ENCODE measurements at places on chromosomes 6 and 20.

DNA sequence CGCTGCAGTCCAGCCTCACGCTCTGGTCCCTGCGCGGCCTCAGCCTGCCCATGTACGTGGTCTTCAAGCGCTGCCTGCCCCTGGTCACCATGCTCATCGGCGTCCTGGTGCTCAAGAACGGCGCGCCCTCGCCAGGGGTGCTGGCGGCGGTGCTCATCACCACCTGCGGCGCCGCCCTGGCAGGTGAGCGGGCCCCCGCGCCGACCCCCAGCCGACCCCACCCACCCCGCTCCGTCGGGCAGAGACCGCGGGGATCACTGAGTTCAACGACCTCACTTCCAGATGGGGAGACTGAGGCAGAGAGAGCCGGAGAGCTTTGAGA is 545 bp downstream of the SLC35D3 start:
- DNase-seq: no peak

DNA sequence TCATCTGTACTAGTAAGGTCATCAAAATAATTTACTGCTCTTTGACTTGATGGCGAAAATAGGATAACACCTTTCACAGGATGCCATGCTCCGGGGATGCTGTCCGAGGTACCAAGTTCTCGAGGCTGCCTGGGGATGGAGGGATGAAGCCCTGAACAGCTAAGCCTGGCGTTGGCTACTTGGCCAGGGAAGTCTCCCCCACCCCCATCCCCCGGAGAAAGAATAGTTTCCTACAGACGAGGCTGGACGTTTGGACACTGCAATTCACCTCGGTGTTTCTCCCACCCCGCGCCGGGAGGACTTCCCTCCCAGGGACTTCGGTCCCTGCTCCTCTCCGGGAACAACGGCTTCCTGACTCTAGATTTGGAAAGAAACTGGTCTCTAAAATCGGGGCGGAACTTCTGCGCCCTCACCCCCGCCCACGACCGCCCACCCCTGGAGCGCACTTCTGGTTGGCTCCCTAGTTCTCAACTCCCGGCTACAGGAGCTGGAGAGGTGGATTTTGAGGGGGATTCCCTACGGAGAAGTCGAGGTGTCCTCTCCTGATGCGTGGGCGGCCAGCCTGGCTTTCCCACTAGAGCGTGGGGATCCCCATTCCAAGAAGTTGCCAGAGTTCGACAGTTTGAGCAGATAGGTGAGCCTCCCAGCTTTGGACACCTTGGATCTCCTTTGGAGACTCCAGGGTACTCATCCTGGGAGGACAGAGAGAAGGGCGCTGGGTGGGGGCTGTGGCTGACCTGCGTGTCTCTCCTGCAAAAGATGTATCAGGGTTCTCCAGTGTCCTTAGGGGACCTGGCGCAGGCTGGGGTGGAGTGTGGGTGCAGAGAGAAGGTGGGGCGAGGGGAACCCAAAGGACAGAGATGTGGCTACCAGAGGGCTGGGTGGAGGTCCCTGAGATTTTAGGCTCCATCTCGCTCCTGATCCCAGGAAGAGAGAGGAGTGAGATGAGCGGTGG is 1.1 kb downstream of the PCSK2 start:
- no peak for DNase-seq

DNA sequence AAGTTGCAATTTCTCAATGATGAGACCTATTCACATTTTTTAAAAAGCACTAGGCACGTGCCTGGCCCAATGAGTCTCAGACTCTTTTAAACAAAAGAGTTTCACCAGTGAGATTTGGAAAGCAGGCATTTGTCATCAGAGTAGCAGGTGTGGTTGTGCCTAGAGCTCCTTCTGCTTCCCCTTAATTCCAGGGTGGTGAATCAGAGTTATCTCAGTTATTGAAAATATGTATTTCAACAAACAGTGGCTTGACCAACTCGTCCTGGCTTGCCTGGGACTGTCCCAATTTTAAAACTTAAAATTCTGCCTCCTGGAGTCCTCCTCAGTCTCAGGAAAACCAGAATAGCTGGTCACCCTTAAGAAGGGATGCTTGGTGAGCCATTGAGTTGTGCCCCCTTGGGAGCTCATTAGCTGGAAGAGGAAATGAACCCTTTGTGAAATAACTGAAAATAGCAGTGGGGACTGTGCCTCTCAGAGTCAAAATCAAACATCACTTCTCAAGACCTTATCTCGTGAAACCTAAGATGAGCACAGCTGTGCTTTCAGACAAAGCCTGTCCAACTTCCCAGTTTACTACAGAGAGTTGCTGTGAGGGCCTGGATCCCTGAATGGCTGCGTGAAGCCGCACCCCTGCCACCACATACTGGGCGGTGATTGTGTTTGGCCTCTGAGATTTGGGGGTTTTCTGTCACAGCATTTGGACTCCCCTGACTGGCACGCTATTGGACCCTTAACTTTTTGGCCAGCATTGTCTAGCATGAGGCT is 116.3 kb downstream of the ANKRD60 start:
- DNase-seq: peak; percentile 48

GRCh38 chr20:48335308-48336050 is 492.3 kb downstream of the PREX1 start:
- no peak for DNase-seq

Measured in SW 1271 (cell line).